ENCODE measurements at places on chromosomes 1 and 21. TPM values are rescaled to one million over a fixed set of nuclear protein-coding genes. Genes with fewer than 3 reads are reported as not detected.

The TFAP2E gene
- 0.54 TPM for total RNA-seq

The CRYAA gene
- 0.18 TPM for total RNA-seq

The RNU1-4 gene
- total RNA-seq = not detected

The IQGAP3 gene
- 17.9 TPM for total RNA-seq

The AIRE gene
- not detected for total RNA-seq

The SLAMF9 gene
- 0.43 TPM for total RNA-seq

The PLXNA2 gene
- 4.6 TPM for total RNA-seq

The OR2W3 gene
- not detected for total RNA-seq

The IFNLR1 gene
- total RNA-seq = 0.88 TPM

The PLA2G2A gene
- not detected for total RNA-seq

The TMEM54 gene
- 39.4 TPM for total RNA-seq

The CRP gene
- total RNA-seq = not detected

The EEIG2 gene
- total RNA-seq = 6.4 TPM

The FMOD gene
- total RNA-seq = 0.02 TPM

The CHML gene
- total RNA-seq = 8.5 TPM

The CLK2 gene
- total RNA-seq = 27.8 TPM

The KCNJ10 gene
- total RNA-seq = not detected

The CYYR1 gene
- total RNA-seq = not detected

The SPRR2G gene
- not detected for total RNA-seq

The TMED5 gene
- total RNA-seq = 38.2 TPM

The LEMD1 gene
- total RNA-seq = not detected

The FCN3 gene
- not detected for total RNA-seq

The SPATA17 gene
- 3.0 TPM for total RNA-seq

The ERG gene
- total RNA-seq = 0.09 TPM

The VWA5B1 gene
- not detected for total RNA-seq

The FCRL1 gene
- total RNA-seq = not detected

The SESN2 gene
- total RNA-seq = 7.3 TPM

The DMRTA2 gene
- total RNA-seq = 0.06 TPM

The ETNK2 gene
- total RNA-seq = 25.4 TPM

The TRPM2 gene
- total RNA-seq = 7.8 TPM

The KLHDC8A gene
- 0.74 TPM for total RNA-seq

The ATP5PF gene
- 228 TPM for total RNA-seq

Data from A549 treated with dexamethasone at 1 μM for 4 hours (cell line).